ENCODE measurements at places on chromosomes 7 and 10.

GRCh38 chr7:78139335-78139734 lies 340.8 kb downstream of the PHTF2 start:
- DNase-seq: no peak

DNA sequence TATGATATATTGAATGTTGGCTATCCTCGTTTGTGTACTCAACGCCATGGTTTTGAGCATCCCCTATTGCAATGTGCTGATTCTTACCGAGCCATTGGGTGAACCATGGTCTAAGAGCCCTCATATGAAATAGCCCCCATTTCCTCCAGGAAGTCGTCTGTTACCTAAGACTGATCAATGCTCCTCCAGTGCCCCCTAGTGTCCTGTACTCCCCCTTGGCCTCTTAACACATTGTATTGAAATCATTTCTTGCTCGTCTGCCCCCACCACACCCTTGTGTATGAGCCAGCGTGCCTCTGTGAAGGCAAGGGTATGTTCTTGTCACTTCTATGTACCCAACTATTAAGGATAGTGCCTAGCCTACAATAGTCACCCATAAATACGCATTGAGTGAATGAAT lies 11.2 kb upstream of the SLC35B4 start:
- no peak for DNase-seq

- DNase-seq: no peak
These were observed 58.7 kb downstream of the OSBPL3 start for GRCh38 chr7:24921362-24921679.

DNA sequence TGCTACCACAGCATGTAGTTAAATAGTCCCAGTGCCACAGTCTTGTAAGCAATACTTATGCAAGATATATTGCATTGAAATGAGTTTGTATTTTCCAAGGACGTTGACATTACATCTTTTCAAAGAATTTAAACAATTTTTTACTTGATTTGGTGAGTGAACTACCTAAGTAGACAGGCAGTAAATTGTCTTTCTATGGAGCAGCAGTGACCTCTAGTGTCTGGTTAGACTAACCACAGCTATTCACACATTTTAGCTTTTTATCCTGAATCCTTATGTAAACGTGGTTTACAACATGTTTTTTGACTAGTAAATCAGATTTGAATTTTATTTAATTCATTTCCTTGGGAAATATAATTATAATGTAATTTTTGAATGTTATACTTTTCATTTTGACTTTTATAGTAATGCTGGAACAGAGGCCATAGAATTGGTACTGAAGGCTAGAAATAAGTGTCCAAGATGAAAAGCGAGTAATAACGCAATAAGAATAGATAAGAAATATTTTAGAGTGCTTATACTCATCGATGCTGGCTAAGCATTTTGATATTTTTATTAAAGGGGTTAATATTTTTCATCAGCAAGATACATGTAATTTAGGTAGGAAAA lies 5.6 kb downstream of the LRRTM3 start:
- no peak for DNase-seq

- no peak for DNase-seq
These were observed 560.9 kb downstream of the SDK1 start for GRCh38 chr7:3861941-3862340.

- no peak for DNase-seq
These were observed 1.4 kb downstream of the IDE start for GRCh38 chr10:92572362-92573090.

- DNase-seq: no peak
These were observed 40.5 kb downstream of the RCC1L start for GRCh38 chr7:75033064-75033463.

DNA sequence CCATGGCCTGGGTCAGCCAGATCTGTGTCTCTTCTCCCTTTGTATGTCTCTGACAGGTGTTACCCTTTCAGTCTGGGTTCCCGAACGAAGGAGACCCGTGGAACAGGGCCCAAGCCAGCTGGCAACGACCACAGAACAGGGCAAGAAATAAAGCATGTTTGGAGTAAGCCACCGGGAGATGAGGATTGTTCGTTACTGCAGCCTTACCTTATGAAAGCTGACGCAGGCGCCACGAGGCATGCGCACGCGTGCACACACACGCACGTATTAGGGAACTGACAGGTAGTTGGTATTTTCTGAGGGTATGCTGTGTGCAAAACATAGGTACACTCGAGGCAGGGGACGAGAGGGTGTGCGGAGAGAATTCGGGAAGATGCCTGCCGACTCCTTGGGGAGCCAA lies 46.4 kb upstream of the ENO4 start:
- DNase-seq: no peak

DNA sequence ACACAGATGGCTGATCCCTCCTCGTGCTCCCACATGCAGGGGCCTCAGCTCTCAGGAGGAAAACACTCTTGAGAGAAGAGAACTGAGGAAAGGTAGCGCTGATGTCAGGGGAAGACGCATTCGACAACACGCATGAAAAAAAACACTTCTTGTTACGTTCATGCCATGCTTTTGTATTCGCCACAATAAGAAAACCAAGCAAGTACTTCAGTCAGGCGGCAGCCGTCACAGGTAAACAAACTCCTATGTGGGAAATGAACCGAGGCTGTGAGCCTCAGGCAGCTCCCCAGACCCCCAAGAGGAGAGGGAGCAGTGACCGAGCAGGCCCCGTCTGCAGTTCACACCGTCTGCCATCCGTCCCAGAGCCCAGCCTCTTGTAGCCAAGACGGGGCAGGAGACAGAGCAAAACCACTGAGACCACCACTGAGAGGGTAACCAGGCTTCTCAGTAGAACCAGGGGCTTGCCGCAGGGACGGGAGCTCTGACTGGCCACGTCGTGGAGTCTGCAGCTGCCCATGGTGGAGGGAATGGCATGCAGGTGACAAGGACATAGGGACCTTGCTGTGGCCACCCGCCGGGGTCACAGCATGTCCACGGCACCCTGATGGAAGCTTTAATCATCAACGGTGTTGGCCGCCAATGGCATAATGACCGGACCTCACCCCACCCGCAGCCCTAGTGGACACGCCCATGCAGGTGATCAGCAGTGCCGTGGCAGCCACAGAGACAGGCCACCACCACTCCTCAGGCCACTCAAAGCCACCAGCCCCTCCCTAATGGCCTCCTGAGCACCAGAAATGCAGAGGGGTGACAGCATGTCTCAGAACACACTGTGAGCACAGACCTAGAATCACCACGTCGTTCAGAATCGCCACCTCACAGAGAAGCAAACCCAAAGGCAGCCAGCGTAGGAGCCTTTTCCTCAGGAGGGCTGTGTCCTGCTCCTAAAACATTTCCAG lies 304.3 kb downstream of the PTPRN2 start:
- no peak for DNase-seq

- no peak for DNase-seq
These were observed 844 bp upstream of the KAT6B start for GRCh38 chr10:74825371-74826141.

- DNase-seq: no peak
These were observed 1.9 kb downstream of the TTYH3 start for GRCh38 chr7:2633538-2634266.

- DNase-seq: no peak
These were observed 145.5 kb downstream of the KLF6 start for GRCh38 chr10:3639546-3639945.

DNA sequence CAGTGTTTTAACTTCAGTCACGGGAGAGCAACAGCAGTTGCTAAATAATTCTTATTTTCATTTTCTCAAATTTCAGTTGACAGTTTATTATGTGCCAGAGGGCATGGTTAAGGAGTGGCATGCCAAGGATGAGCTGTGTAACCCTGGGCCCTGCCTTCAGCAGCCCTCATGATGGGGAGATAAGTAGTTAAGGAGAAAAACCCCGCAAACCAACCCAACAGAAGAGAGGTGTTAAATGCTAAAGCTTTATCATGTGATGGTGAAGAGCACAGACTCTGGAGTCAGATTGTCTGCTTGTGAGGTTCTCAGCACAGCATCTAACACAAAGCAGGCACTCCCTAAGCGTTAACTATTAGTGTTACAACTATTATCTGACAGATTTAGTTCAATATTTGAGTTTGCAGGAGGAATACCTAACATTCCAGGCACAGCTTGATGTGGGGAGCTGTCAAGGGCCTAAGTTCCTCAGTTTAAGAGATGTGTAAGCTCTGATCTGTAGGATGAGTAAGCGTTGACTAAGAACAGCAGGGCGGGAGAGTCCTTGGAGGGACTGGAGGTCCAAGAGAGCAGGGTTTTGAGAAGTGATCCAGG lies 29.6 kb downstream of the STAM start:
- DNase-seq: no peak

DNA sequence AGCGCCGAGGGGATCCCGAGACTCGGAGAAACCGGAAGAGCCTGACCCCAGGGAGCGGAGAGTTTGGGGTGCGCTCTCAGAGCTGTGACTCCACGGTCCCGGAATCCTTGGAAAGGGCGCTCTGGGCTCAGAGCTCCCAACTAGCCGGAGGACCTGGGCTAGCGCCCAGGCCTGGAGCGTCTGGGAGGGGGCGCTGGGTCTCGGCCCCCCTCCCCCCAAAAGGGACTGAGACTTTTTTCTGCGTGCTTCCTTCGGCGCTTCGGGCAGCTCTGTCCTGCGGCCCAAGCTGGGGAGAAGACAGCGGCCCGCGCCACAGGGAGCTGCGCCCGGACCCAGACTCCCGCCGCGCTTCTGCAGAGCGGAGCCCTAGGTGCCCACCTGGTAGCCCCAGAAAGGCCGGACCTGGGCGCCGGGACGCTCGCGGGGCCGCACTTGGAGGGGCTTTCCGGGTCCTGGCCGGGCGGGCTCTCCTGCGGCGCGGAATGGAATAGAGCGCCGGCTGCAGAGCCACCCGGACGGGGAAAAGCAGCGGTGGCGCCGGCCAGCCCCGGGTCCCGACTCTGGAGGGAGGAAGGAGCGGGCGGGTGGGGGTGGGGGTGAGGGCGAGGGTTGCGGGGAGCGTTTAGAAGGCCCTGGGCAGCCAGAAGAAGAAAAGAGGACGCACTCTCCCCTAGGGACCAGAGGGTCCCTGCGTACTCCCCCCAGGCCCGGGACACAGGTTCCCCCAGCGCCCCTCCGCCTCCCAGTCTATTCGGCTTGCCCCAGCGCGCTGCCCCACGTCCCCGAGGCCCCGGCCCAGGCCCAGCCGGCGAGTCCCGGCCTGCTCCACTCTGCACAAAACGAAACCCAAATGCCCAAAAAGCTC lies 4.7 kb downstream of the ZNF503 start:
- DNase-seq: no peak

DNA sequence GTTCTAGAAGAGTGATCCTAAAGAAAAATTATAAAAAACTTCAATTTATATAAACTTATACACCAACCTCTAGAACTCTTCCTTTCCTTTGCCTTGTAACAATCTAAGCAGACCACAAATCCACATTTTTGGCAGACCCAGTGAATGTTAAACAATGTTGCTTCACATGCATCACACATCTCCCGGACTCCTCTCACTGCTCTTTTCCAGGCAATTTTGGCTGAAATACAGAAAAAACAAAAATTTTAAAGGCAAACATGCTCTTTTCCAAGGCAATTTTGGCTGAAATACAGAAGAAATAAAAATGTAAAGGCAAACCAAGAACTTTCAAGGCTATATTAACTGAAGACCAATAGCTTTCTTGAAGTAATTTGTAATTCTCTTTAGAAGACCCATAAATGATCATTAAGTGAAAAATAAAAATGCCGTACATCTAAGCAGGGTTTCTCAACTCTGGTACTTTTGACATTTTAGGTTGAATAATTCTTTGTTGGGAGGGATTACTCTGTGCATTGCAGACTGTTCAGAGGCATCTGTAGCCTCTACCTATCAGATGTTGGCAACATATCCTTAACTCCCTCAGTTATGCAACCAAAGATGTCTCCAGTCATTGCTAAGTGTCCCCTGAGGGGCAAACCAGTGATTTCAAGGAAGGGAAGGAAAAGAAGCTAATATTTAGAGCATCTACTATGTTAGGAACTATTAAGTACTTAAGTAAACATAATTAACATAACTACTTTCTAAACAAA lies 64.4 kb downstream of the NRBF2 start:
- DNase-seq: no peak

DNA sequence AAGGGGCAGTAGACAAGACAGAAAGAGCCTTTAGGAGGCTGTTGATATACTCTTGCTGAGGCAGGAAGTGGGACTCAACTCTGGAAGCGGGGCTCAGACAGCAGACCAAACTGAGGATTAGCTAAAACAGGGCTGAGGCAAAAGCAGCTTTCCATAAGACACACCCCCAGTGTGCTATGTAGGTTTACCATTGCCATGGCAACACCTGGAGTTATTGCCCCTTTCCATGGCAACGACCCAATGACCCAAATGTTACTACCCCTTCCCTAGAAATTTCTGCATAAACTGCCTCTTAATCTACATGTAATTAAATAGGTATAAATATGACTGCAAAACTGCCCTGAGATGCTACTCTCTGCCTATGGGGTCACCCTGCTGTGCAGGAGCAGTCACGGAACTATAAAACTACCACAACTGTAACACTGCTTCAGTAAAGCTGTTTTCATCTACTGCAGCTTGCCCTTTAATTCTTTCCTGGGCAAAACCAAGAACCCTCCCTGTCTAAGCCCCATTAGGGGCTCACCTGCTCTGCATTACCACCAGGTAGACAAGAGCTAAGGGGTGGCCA lies 348.4 kb upstream of the PODXL start:
- no peak for DNase-seq

GRCh38 chr7:35818513-35818912 lies 17.7 kb downstream of the SEPTIN7 start:
- DNase-seq: no peak

DNA sequence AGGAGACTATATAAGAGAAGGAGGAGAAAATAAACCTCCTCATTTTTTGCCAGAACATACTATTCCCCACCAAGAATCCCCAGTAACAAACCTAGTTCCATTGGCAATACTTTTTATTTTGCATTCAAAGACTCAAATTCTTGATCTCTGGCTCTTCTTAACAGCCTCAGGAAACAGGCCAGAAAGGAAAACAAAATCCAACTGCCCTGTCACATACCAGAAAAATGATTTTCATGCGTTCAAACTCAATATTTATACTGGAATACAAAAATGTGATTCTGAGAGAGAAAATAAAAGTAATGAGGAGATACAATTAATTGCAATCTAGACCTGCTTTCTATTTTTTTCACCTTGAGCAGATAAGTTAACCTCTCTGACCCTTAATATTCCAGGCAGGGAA lies 435.9 kb upstream of the AUTS2 start:
- DNase-seq: no peak

GRCh38 chr10:100743626-100744135 lies 1.7 kb upstream of the PAX2 start:
- no peak for DNase-seq

DNA sequence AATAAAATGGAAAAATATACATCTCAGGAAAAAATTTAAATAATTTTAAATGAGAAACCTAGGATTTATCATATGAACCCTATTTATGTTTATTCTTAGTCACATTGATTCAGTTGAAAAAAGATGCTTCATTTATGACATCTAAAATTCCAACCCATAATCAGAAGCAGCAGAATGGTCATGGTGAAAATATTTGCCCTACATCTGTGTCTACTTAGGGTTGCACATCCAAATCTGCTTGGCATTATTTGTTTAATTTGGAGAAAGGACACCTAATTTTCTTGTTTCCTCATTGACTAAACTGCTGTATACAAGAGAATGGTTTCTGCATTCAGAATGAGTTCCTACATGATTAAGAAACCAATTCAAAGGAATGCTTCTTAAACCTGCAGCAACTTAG lies 72.9 kb upstream of the SKAP2 start:
- no peak for DNase-seq
